ENCODE measurements at places on chromosomes 3 and 15.

- DNase-seq, result no peak
These were observed 229.2 kb downstream of the UACA start for GRCh38 chr15:70533931-70534742.

DNA sequence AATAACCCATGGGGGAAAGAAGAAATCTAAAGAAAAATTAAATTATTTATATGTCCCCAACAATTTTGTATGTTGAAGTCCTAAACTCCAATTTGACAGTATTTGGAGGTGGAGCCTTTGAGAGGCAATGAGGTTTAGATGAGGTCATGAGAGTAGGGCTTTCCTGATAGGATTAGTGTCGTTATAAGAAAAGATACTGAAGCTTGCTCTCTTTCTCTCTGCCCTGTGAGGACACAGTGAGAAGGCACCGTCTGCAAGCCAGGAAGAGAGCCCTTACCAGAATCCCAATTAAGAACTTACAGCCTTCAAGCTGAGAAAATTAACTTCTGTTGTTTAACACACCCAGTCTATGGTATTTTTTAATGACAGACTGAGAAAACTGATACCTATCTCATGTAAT is 16.1 kb upstream of the OR5AC2 start:
- DNase-seq, result no peak

- no peak for DNase-seq
These were observed 95.0 kb upstream of the CCDC80 start for GRCh38 chr3:112735926-112736325.

GRCh38 chr3:188041193-188041592 is 112.8 kb upstream of the LPP start:
- DNase-seq, result no peak

DNA sequence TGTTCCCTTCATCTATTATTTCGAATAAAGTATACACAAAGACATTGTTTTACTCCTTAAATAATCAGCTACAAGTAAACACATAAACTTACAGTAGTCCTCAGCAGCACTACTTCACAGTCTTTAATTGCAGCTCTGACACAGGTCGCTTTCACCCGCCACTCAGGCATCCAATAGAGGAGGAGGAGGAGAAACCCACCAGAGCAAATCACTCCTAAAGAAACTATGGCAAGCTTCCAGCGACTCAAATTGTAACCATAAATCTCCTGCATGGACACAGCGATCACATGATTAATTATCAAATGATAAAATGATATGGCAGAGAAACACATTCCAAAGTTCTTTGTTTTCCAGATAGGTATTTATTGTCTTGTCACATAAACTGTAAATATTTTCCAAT is 26.2 kb downstream of the ATP13A3 start:
- no peak for DNase-seq

DNA sequence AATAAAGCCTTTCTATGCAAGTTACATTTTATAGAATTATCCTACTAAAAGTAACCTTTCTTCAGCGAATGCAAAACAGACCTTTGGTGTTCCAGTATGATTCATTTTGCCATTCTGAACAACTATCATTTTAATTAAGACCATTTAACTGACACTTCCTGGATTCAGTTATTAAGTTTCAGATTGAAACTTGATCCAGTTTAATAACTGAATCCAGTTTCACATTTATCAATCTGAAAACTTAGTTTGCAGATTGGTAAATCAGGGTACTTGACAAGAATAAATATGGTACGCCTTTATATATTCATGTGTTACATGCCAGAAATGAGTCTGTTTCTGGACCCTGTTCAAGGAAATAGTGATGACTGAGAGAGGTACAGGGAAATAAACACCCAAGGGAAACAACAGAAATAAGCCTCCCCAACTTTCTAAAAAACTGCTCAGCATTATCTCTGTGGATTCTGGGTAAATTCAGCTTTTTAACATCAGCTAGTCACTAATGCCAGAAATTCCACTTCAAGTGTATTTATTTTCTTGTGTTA is 23.3 kb upstream of the NFKBIZ start:
- DNase-seq, result no peak

DNA sequence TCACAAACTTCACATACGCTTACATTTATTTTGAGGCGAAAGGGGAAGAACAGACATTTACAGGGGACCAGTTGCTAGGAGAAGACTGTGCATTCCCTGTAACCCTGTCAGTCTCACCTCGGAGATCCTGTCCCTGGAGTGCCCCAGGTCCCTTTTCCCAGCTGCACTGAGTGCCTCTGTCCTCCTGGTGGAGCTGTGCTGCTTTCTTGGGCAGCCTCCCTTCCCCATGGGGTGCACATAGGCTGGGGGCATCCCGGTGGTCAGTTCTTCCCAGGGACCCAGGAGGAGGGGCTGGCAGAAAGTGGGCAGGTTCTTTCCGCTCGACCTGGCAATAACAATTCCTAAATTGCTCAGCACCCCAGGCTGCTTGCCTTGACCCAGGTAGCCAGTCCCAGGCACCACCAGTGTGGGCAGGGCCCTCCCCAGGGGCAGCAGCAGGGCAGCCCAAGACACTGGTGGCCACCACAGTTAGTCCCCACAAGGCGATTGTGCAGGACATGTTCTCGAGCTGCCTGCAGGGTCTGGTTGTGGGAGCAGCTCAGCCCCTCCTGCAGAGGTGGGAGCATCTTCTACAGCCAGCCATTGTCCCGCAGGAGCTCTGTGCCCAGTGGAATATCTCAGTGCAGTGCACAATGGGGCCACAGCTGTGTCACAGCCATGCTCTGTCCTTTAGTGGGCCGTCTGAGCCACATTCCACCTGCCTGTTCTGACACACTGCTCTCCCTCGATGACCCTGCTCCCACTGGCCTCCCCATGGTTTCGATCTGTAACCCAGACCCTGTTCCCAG is 36.3 kb downstream of the APBA2 start:
- no peak for DNase-seq

Data from breast epithelium (tissue), 4 donors.